ENCODE measurements at places on chromosomes 1 and 21.

- no peak for DNase-seq
Measured at GRCh38 chr1:8398086-8398485, 80.2 kb downstream of the SLC45A1 start.

DNA sequence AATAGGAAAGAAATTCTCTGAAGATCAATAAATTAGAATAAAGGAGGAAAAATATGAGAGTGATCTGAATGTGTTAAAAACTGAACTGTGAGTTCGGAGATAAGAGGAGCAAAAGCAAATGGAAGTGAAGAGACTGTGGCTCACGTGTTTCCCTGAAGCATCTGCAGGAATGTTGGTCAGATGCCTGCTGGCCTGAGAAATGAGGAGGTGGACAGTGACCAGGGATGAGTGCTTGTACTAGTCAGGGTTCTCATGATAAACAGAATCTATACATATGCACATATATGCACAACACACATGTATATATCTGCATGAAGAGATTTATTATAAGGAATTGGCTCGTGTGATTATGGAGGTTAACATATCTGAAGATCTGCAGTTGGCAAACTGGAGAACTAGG is 103.4 kb upstream of the TIAM1 start:
- peak; percentile 28 for DNase-seq

DNA sequence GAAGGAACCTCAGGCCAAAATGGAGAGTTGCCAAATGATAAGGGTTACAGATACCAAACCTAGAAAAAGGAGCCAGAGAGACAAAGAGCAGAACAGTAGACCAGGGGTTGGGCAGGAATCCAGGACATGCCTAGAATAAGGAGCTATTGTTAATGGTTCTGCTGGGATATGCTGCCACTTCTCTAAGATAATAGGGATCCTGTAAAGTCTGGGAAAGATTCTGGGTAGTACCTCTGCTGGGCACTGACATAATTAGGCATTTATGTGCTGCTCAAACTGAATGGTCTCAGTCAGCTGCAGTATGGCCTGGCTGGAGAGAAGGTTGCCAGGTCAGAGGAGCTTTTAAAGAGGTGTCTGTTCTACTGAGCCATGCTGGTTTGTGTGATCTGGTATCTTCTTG is 19.9 kb upstream of the NRIP1 start:
- DNase-seq, result no peak

- DNase-seq, result peak; percentile 60
Measured at GRCh38 chr1:41241749-41242341, at the start of gene SCMH1. Gene SCMH1, minus strand, starts transcription at chr1:41242306. Its CDS starts 56,173 bp downstream, at chr1:41186133.

DNA sequence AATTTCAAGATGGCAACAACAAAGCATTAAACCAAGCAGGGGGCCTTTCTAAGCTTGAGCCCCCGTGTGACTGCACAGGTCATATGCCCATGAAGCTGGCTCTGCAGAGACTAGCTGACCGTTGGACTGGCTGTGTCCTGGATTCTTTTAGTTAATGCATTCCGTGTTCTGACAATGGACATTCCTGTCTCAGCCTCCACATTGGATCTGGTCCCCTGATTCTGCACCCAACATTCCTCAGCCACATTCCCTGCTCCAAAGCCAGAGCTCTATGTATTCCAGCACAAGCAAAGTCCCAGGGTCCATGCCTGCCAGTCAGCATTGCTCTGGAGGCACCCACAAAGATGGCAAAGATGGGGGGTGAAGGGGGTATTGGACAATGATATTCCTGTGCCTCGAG is 5.1 kb upstream of the NAV1 start:
- DNase-seq, result no peak

DNA sequence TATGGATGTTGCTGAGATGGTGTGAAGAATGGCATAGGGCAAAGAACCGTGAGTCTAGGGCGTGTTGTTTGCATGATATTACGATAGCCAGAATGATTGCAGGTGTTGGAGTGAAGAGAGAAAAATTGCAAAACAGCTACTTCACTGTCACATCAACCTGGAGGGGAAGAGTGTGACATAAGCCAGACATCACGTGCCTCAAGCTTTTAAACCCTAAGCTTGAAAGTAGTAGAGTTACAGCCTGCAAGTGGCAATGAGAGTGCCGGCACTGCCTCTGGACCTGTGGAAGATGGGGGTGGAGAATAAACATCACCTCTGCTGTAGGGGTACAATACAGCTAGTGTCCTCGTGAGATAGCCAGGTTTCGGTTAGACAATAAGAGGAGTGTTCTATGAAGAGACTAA is 11.1 kb downstream of the EEIG2 start:
- DNase-seq, result no peak

- DNase-seq, result peak; percentile 52
Measured at GRCh38 chr1:19484798-19485361, 459 bp downstream of the CAPZB start.

DNA sequence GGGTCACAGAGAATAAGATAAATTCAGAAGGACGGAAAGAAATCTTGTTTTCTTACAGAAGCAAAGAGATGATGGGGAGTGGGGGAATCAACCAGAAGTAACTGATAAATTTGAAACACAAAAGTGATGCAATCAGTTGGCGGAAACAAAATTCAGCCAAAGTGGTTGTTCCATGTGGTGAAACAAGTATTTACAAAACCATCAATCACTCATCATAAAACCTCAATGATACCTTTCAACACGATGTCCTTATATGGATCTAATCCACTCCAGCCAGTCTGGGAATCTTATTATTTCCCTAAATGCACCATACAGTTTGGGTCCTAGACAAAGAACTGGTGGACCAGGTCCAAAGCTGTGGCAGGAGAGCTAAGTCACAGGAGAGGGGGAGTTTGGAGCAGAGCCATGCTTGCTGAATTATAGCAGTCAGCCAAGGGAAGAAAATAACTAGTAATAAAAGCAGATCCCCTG is 303.8 kb upstream of the LRRC7 start:
- DNase-seq, result peak; percentile 66

- DNase-seq, result no peak
Measured at GRCh38 chr1:90710579-90711536, 6.2 kb downstream of the BARHL2 start.

- DNase-seq, result no peak
Measured at GRCh38 chr1:210676539-210676938, 347.8 kb downstream of the HHAT start.

- peak; percentile 26 for DNase-seq
Measured at GRCh38 chr1:53899206-53899628, 5.2 kb downstream of the DIO1 start.

DNA sequence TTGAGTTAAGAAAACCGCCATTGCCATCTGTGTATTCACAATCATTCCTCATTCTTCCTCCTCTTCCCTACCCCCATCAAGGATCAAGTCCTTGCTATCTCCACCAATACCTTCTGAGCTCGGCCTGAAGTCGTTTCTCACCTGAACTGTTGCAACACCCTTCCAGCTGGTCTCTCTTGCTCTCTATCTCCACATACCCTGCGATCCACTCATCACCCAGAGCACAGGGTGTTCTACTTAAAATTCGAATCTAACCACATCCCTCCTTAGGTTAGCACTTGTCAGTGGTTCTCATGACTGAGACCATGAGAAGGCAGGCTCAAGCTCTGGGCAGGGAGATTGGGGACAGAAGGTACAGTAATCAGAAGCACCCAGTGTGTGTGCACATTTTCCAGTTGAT is 4.6 kb downstream of the IVL start:
- DNase-seq, result no peak

DNA sequence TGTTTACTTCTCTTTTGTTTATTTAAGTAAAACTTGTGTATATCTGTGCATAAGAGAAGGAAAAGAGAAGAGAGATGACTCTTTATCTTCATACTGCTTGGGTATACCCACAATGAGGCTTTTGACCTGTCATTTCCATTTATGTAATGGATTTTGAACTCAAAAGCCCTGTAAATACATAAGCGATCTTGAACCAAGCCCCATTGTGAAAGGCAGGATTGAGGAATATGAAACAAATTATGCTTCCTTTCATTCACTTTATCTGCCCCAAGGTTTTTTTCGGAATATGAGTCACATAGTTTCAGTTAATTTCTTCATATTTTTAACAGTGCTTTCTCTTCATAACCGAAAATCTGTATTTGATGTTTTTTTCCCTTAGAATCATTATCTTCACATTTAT is 21.4 kb downstream of the CNST start:
- peak; percentile 58 for DNase-seq

- DNase-seq, result no peak
Measured at GRCh38 chr21:15204970-15205286, 140.1 kb upstream of the NRIP1 start.

DNA sequence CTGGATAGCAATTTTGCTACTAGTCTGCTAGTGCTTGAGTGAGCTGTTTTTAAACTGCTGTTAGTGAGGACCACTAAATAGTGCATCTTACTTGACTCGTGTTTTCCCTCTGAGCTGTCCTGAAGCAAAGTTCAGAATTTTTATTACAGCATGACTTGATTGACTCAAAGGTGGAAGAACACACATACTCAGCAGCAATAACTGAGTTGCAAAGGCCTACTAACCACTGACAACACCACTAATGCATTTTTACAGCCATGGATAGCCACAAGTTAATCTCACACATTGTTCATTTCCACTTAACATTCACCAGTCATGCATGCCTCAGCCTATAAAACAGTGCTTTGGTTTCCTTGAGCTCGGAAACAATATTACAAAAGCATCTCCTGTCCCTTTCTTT is 148.7 kb downstream of the RUNX1 start:
- DNase-seq, result peak; percentile 38
